Right ventricle myocardium inferior (tissue), 1 donor: ENCODE measurements at places on chromosomes 2 and 18. TPM values are rescaled to one million over a fixed set of nuclear protein-coding genes. Genes with fewer than 3 reads are reported as not detected.

DNA sequence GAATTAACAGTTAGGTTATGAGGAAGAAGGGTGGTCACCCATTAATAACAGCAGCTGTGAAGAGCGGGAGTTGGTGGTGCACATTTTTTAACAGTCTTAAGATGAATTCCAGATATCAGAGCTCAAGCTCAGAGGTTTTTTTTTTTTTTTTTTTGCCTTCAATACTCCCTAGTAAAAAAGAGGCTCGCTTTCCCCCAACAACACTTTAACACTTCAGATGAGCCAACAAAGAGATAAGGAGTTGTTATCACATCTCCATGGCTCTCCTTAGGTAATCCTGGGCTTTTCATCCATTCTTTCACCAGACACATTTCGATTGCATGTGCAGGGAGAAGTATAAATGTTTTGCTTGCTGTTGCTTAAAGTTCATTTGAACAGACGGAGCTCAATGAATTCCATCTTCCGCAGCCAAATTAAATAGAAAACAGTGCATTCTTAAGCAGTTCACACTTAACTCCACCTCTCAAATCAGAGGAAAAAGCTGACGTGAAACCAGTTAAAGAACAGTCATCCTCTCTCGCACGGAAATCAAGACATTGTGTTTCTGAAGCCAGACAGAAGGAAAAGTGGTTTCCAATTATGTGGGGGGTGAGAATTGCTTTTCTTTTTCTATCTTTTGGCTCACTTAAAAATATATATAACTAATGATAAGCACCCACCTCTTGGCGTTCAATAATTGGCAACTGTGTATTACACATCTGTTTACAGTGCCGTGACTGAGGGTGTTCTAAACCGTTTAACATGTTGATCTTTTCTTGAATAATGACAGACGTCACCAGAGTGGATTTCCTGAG is 118.2 kb downstream of the ZNF521 start:
- no peak for DNase-seq

GRCh38 chr18:55579501-55580270 is 8.3 kb downstream of the TCF4 start:
- no peak for DNase-seq

- no peak for DNase-seq
These were observed 54.0 kb downstream of the ATOH8 start for GRCh38 chr2:85807756-85808155.

- DNase-seq: no peak
These were observed 132.7 kb downstream of the ALPK2 start for GRCh38 chr18:58496231-58496630.

GRCh38 chr2:97812931-97813330 is 99.6 kb downstream of the ZAP70 start:
- DNase-seq: no peak

GRCh38 chr18:59821983-59822382 is 77.8 kb upstream of the PMAIP1 start:
- DNase-seq: no peak

GRCh38 chr18:63322908-63323634 is 3.5 kb upstream of the BCL2 start:
- no peak for DNase-seq

GRCh38 chr2:170739507-170740046 is 24.4 kb downstream of the SP5 start:
- DNase-seq: no peak

GRCh38 chr2:173157676-173158293 is 82.1 kb downstream of the MAP3K20 start:
- no peak for DNase-seq

GRCh38 chr2:3534251-3534814 is 15.0 kb upstream of the ADI1 start:
- no peak for DNase-seq

DNA sequence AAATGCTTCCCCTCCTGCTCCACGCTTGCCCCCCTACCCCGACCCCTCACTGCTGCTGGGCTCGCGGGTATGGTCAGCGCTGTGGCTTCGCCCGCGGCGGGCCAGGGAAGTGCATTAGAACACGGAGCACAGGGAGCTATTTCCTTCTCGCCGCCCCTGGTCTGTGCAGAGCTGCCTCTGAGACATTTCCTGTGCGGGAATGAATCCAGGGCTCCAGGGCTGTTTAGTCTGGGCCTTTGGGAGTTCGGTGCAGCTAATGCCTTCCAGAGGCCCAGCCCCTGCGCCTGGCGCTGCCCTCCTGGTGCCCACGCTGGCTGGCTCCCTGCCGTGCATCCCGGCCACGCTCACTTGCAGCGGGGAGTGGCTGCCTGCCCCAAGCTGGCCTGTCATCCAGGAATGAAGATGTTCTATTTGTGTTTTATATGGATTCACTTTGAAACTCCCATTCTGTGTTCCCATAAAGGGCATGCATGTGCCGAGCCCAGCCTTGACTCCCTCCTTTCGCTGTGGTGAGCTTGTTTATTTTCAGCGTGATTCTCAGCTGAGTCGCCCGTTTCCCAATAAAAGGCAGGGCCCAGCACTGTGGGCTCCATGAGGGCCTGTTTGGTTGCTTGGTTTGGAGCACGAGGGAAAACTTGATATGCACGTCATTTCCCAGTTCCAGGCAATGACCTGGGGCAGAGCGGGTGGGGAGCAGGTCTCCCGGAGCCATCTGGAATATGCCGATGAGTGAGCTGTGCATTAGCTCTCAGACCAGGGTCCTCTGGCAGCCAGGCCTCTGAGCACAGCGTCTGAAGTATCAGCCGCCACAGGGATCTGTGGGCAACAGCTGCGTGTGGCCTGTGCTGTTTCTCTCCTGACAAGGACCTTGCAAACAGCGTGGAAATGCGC is 42.7 kb downstream of the SH3RF3 start:
- DNase-seq: no peak

GRCh38 chr2:119231975-119232665 is 8.5 kb downstream of the STEAP3 start:
- no peak for DNase-seq

The CACNB4 gene
- total RNA-seq: 0.35 TPM

The BMP10 gene
- total RNA-seq: 0.35 TPM

The GNAL gene
- total RNA-seq: 5.1 TPM

The KIAA2012 gene
- total RNA-seq: not detected

The ZNF236 gene
- total RNA-seq: 10.9 TPM

The TMEM87B gene
- total RNA-seq: 6.5 TPM

The RAB31 gene
- 11.7 TPM for total RNA-seq

The UBR3 gene
- 109 TPM for total RNA-seq
